ENCODE measurements at places on chromosomes 12 and 14.

DNA sequence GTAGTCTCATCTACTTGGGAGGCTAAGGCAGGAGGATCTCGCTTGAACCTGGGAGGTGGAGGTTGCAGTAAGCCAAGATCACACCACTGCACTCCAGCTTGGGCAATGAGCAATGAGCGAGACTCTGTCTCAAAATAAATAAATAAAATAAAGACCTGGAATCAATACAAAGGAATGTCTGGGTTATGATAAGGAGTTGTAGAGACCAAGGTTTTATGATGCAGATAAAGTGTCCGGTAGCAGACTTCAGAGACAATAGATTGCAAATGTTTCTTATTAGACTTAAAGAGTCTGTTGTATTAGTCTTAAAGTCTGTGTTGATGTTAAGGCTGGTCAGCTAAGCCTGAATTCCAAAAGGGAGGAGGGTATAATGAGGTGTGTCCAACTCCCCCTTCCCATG is 35.2 kb upstream of the RNASE1 start:
- no peak for DNase-seq

DNA sequence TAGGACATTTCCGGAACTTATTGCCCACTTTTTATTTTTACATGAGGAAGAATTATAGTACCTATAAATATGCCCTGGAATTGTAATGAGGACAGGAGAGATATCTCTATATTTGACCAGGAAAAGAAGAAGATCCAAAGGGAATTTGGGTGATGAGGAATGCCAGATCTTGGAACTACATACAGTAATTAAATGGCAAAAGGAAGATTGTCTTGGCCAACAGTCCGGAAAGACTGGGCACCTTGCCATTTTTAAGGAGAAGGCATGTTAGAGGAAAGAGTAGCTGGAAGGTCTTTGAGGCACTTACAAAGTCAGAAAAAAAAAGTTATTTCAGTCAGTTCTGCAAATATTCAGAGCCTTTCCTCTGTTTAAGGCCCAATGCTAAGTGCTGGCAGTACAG is 616.4 kb downstream of the MED13L start:
- no peak for DNase-seq

GRCh38 chr14:106631879-106632278 is 1105.5 kb downstream of the TMEM121 start:
- no peak for DNase-seq

DNA sequence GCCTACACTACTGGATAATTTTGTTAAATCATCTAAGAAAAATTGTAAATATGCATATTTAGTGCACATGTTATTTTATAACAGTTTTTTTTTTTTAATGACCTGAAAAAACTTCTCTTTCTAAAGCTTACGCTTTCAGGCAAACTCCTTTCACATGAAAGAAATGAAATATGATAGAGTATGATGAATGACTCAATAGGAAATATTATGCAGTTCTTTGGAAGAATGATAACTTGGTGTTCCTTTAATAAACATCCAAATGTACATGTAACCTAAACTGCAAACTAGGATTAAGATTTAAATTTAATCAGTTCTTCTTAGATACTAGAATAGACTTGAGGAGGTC is 136.6 kb downstream of the FGD4 start:
- DNase-seq = no peak

- no peak for DNase-seq
Observed at GRCh38 chr12:115213538-115214016, 529.6 kb upstream of the TBX3 start.

- no peak for DNase-seq
Observed at GRCh38 chr14:54428527-54428926, 12.6 kb downstream of the CNIH1 start.

- DNase-seq = no peak
Observed at GRCh38 chr12:69099201-69099837, 140.1 kb upstream of the CPSF6 start.

DNA sequence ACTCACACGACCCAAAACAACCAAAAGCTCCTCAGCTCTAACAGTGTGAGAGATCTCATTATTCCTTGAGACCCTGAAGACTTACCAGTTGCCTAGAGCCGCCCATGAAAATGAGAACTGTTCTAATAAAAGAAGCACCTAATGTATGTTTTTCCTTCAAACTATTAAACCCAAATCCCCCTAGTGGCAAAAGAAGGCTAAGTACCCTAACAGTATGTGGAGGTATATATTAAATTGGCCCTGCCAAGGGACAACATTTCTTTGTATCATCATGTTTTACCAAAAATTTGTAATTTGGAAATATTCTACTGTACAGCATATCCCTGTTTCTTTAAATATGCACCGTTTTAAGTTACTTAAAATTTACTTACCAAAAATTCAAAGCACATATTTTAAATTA is 38.0 kb upstream of the PPFIA2 start:
- no peak for DNase-seq

DNA sequence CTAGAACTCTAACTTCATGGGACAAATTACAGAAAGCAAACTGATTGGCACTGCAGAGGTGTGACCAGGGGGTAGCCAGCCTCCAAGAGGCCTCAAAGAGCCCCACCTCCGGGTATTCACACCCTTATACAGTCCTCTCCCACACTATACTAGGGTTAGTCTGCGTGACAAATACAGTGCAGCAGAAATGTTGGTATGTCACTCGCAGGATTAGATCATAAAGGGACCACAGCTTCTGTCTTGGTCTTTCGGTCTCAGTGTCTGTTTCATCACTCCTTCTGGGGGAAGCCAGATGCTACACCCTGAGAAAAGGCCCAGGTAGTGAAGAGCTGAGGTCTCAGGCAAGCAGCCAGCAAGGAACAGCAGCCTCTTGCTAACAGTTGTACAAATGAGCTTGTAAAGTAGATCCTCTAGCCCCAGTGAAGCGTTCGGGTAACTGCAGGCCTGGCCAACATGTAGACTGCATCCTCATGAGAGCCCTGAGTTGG is 68.9 kb upstream of the SAV1 start:
- DNase-seq = no peak

- no peak for DNase-seq
Observed at GRCh38 chr14:24986206-24986893, 63.6 kb downstream of the STXBP6 start.

All from AG04450 (cell line).